ENCODE measurements at places on chromosomes 1 and 21.

GRCh38 chr1:221873673-221874072 lies 131.8 kb upstream of the DUSP10 start:
- no peak for DNase-seq

DNA sequence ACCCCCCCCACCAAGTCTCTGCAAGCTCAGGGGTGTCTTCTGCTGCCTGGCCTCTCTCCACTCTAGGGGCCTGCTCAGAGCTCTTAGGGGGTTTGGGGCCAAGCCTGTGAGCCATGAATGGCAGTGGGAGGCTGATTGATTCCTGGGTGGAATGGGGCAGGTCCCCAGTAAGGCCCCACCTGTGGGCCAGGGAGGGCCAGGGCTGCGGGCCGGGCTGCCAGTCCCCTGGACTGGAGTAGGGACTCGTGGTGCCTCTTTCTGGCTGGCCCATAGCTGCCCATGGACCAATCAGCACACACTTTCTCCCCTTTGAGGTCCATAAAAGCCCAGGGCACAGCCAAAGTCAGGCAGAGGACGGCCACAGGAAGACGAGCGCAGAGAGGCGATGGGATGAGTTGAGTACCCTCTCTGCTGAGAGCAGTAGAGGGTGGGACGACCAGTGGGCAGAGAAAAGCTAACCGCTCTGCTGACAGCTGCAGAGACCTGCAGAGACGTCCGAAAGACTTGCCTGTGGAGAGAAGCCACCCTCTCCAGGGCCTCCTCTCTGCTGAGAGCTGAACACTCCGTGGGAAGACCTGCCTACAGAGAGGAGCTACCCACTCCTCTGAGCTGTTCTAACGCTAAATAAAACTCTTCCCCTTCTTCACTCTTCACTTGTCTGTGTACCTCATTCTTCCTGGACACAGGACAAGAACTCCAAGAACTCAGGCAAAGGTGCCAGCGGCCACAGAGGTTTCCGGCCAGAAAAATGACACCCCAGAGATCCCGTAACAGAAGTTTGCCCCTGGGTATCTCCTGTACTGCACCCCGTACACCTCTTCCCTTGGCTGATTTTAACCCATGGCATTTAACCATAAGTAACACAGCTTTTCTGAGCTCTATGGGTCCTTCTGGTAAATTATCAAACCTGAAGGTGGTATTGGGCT lies 38.2 kb upstream of the TARDBP start:
- no peak for DNase-seq

- peak; percentile 9 for DNase-seq
Measured at GRCh38 chr1:9404117-9404914, 111.6 kb downstream of the SPSB1 start.

GRCh38 chr1:22262583-22262982 lies 119.7 kb upstream of the WNT4 start:
- no peak for DNase-seq

GRCh38 chr1:184945678-184946412 lies 28.5 kb downstream of the NIBAN1 start:
- no peak for DNase-seq

DNA sequence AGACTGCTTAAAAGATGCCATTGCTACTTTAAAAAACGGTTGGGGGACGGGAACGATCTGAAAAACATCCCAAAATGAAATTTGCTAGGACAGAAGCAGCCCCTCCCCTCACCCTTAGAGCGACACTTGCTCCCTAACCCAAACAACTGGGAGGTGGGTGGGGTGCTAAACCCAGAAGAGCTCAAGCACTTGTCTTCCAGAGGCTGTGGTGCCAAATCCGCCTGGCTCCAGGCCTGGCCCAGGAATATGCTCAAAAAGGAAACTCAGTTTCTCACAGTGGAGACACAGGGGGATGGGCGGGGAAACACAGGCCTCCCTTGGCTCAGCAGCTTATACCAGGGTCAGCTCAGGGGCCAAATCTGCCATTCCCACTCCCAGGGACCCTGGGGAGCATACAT lies 644 bp upstream of the PBXIP1 start:
- no peak for DNase-seq

DNA sequence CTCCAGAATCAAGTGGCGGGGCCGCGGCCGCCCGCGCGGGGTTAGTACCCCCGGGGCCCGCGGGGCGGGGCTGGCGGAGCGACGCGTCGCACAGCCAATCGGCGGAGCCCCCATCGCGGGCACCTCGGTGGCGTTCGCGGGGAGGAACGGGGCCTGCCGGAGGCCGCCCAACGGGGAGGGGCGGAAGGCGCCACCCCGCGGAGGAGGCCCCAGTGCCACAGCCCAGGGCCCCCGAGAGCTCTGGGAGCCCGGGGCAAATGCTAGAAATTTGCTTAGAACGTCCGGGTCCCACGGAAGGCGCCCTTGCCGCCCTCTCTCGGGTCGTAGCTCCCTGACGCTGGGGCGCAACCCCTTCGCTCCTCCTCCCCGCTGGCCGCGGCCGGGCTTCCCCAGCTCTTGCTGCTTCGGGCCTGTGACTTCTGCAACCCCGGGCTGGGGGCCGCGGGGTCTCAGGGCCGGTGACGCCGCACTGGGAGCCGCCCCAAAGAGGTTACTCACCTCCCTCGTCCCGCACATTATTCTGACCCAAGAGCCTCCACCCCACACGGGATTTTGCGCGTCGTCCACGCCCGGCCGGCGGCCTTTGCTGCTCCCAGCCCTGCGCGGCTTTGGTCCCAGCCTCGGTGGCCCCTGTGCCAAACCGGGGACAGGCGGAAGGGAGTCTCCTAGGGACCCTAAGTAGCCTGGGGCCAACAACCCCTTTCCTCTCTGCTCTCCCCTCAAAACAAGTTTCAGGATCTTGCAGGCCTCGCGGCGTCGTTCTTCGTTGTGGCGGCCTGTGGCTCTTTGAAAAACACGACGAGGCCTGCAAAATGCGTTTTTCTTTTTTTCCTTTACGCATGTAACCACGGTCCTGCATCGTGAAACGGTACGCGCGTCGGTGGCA lies at the start of gene RUNX3:
TSS of gene RUNX3 (minus strand) at position 17 of the 886 bp plus-strand sequence. CDS start 408 bp downstream, outside the sequence.
- DNase-seq: peak; percentile 91

DNA sequence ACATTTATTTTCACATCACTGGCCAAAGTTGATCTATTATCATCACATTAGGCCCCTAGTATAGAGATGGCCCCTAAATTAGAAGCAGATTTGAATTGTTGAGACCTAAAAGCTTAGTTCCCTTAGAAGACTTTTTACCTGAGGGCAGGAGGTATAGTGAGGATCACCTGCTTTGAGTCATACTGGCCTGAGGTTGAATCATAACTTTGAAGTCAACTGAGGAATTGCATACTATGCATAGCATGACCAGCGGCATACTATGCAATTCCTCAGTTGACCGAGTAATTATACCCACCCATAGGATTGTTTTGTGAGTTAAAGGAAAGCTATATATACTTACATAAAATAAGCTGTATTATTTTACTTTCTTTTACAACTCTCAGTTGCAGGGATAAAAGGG lies 50.3 kb upstream of the DPH5 start:
- no peak for DNase-seq

GRCh38 chr1:155640367-155640766 lies 30.3 kb downstream of the MSTO1 start:
- DNase-seq: no peak

DNA sequence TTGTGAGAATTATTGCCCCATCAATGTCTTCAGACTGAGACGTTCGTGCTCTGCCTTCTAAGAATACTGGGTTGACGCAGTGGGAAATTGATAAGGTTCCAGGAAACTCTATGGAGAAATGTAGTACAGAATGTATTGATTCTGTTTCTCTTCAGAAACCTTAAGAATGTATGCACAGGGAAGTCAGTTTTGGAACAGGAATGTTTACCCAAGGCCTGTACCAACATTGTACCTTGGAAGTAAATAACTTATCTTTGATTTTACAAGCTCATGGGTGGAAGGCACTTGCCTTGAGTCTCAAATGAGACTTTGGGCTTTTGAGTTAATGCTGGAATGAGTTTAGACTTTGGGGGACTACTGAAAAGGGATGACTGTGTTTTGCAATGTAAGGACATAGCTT lies 59.5 kb upstream of the PCP4 start:
- no peak for DNase-seq

DNA sequence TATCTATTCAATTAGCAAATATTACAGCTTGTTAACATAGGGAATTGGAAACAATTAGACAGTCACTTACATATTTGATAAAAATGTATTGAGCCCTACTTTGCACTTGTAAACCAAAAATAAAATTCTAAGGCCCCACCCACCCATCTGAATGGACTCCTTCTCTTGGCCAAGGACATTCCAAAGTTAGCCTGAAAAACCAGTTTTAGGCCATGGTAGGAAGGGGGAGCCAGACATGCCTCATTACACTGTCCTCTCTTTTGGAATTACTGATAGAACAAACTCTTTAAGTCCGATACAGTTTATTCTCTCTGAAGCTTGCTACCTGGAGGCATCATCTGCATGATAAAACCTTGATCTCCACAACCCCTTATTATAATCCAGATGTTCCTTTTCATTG lies 28.0 kb upstream of the TSPAN2 start:
- no peak for DNase-seq

DNA sequence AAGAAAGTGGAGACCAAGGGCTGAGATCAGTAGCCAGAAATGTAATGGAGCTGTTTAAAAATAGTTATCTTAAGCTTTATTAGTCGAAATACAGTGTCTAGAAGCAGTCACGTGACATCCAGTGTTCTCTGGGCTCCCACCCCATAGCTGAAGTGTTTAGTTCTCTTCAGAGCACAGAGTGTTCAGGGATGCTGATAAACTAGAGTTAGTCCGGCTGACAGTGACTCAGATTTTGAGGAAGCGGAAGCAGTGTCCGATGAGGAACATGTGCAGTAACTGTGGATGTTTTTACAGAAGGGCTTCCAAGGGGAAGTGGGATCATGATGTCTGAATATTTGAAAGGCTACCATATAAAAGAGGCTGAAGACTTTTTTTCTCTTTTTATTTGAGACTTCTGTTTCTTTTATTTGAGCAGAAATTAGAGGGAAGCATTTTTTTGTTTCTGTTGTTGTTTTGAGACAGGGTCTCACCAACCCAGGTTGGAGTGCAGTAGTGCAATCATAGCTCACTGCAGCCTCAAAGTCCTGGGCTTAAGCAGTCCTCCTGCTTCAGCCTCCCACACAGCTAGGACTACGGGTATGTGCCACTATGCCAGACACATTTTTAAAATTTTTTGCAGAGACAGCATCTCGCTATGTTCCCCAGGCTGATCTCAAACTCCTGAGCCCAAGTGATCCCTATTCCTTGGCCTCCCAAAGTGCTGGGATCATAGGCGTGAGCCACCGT lies 124.2 kb downstream of the GALNT2 start:
- DNase-seq: no peak

GRCh38 chr1:218135371-218135770 lies 149.7 kb upstream of the RRP15 start:
- peak; percentile 66 for DNase-seq

DNA sequence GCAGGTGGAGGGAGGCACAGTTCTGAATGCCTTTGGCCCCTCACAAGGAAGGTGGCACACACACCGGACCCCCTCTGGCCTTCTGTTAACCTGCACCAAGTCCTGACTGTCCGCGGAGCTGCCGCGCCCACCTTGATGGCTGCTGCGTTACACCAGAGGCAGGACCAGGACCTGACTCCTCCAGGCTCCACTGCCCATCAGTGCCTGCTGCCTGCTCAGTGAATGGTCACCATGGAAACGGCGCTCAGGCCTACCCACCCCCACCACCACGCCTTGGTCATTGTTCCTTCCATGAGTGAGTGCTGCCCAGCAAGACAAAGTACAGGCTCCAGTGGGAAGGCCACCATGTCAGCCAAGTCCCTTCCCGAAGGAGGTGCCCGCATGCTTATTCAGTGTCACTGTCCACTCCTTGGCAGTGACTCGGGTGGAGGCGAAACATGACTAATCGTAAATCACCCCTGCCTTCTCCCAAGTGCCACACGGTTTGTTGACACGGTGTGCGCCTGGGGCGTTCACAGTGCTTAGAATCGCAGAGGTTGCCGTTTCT lies 57.3 kb downstream of the SLC37A1 start:
- no peak for DNase-seq

DNA sequence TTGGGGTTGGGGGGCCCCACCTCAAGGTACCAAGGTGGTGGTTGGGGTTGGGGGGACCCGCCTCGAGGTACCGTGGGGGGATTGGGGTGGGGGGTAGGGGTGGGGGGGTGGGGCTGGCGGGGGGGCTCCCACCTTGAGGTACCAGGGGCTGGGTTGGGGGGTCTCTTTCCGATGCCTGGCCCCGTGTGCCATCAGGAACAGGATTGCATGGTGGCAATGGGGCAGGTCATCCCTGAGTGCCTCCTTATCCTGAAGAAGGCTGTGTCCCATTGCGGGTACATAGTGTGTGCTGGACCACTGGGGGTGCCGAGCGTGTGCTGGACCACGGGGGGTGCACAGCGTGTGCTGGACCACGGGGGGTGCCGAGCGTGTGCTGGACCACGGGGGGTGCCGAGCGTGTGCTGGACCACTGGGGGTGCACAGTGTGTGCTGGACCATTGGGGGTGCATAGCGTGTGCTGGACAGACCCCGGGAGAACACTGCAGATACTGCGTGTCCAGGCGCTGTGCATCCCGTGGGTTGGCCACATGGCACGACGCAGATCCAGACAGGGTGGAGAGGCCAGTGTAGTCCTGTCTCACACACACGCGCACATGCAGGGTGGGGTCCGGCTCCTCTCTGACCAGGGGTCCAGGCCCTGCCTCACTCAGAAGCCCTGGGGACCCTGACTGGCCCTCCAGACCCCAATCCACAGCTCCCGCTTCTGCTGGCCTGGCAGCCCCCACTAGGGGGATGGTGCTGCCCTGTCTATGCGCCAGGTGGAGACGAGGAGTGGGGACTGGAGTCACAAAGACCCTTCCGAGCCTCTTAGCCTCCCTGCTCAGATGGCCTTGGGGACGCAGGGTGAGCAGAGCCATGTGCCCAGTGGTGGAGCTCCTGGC lies 4.2 kb downstream of the SCNN1D start:
- DNase-seq: no peak

GRCh38 chr1:20209471-20209870 lies 23.2 kb upstream of the PLA2G2C start:
- DNase-seq: no peak

- DNase-seq: peak; percentile 50
Measured at GRCh38 chr21:45130324-45130774, 56.0 kb downstream of the ADARB1 start.

DNA sequence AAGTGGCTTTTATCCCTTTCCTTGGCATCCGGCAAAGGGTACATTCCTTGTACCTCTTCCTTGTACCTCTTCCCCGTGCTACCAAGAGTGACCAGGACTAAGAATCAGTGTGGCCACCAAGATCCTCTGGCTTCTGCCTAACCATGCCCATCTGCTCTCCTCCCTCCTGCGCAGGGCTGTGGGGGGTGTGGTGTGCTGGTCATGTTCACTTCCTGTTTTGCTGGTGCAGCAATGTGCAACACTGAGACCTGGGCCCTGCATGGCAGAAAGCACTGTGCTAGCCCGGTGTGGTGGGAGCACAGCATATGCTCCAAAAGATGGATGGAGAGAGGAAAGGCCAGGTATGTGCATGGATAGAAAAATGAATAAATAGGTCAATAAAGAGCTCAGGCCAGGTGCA lies 33.3 kb upstream of the TENT5C start:
- no peak for DNase-seq

DNA sequence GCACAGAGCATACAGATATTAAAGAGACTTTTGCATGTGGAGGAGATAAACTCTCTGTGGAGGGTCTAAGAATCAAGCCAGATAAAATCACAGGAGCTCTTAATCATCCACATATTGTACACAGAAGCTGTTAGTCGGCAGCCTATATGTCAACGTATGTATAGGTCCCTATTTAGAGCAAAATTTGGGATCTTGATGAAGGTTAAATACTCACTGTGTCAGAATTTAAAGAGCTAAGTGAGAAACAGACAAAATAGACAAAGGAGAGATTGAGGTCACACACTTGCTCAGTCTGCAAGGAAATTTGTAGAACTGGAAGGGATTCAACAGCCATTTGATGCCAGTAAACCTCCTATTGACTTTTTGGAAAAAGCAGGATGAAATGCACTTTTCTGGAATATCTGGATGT lies 4.1 kb upstream of the IRF2BP2 start:
- DNase-seq: no peak

Data from MG63 (cell line).